G401 (cell line): ENCODE measurements at places on chromosomes 11 and 22. TPM values are rescaled to one million over a fixed set of nuclear protein-coding genes. Genes with fewer than 3 reads are reported as not detected.

GRCh38 chr11:6642957-6643356 is 12.7 kb downstream of the DCHS1 start:
- no peak for DNase-seq

UFD1 gene
- total RNA-seq, result 74.1 and 84.8 TPM in 2 replicates

DNA sequence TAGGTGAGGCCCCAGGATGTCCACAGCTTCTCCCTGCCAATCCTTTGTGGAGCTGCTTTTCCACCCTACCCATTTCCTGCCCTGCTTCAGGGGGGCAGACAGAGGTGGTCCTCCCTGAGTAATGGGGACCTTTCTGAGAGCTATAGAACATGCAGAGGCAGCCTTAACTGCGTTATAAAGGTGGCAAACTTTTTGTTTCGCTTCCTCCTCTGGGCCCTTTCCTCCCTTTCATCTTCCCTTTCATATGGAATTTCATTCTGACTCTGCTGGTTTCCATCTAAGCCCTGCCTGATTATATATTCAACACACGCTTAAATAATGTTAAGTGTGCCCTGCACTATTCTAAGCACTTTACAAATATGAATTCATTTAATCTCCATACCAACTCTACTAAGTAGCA is 169.3 kb upstream of the E2F8 start:
- DNase-seq, result no peak

DNA sequence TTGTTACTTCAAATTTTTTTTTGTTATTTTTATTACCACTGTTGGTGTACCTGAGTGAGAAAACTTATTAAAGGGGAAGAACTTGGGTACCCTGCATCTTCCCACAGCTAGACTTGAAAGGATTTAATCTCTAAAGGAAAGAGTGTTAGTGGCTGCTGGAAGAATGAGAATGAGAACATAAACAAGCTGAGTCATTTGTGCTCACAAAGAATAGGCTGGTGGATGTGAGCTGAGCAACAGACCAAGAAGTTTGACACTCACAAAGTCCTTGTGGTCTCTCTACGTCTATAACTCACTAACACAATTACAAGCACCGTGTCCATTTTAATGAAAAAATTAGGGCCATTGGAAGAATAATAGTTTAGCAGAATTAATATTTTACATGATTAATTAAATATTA is 217.6 kb upstream of the ANO5 start:
- DNase-seq, result no peak

DNA sequence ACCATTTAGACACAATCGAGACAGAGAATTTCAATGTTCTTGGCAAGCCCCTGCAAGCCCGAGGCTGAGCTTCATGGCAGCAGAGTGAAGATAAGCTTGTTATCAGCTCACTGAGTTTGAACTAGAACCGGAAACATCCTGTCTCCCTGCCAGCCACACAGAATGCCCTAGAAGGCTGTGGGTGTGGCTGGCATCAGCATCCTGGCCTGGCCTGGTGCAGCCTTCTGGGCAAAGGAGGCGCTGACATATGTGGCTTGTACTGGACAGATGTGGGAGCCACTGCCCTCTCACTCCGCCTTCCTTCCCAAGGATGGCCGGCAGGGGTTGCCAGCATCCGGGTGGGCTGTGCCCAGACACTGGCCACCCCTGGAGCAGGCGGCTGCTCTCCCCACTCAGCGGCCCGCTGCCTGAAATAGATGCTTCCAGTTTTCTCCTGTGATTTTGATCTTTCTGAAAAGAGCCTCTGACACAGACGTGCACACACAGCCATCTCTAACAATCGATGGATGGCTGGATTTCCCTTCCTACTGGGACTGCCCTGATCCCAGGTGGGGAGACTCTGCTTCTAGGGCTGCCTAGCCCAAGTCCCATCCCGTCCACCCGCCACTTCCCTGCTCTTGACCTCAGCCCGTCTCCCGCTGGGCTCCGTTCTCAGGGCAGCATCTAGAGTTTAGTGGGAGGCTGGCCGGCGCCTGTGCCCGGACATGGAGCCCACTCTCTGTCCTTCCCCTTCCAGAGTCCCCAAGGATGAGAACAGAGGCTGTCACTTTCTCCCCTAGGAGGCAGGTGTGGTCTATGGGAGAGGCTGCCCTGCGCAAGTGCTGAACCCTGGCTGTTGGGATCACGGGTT is 149.7 kb downstream of the CTTN start:
- DNase-seq, result no peak

- no peak for DNase-seq
Observed at GRCh38 chr11:124817036-124817435, 16.8 kb upstream of the MSANTD2 start.

DNA sequence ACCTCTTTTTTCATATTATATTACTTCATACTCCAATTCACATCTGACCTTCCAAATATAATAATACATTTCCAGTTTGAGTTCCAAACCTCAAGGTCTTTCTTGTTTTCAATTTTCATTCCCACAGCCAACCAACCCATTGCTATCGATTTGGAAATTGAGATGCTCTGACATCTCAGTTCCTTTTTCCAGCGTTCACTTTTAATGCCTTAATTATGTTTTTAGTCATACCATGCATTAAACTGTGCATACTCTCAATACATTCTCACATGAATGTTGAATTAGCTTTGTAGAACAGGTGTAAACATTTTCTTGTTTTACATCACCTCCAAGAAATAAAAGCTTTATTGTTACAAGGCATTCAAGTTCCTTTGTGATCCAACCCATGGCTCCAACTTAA is 294.2 kb upstream of the ANO3 start:
- DNase-seq, result no peak

PNPLA5 gene
- not detected in 2 replicates for total RNA-seq

DNA sequence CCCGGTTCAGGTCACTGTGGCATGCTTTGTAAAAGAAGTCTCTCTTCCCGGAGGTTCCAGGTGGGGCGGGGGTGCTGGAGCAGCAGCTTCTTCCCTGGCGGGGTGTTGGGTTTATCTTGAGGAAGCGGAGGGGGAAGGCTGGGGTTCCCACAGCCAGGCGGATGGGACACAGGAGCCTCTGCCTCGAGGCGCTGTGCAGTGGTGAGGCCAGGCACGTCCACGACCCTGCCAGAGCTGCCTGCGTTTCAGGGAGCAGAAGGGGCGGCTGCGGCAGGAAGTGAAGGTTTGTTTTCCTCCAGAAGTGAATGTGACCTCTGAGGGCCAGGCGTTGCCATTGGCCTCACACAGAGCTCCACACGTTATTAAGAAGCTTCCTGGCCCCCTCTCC is 20.1 kb upstream of the ADORA2A start:
- DNase-seq, result no peak

GRCh38 chr11:44589301-44589700 is 23.8 kb downstream of the CD82 start:
- no peak for DNase-seq

GRCh38 chr11:77009533-77010160 is 24.6 kb upstream of the B3GNT6 start:
- DNase-seq, result no peak

- no peak for DNase-seq
Observed at GRCh38 chr22:33472462-33473344, 414.5 kb upstream of the SYN3 start.

DNA sequence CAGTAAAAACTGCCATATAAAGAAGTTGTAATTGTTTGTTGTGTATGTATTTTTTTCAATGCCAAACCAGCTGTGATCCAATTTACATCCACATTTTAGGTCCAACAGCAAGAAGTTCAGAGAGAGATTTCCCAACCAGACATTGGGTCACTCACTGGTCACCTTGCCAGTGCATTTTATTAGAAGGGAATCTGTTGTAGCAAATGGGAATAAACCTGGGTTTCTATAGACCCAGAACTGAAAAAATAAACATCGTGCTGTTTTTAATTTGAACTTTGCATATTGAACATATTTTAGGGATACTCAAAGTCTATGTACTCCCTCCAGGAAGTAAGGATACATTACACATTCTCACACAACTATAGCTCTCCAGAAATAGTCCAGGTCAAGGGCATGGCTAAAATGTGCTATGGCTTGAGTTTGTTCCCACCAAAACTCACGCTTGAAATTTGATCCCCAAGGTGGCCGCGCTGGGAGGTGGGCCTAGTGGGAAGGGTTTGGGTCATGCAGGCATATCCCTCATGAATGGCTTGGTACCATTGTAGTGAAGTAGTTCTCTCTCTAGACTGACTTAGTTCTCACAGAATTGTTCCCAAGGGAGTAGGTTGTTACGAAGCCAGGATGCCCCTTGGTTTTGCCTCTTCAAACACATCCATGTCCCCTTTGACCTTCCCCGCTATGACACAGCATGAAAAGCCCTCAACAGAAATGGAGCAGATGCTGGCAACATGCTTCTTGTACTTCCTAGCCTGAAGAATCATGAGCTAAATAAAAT is 90.9 kb downstream of the RRAS2 start:
- DNase-seq, result no peak

GGTLC2 gene
- not detected in 2 replicates for total RNA-seq

PRRG4 gene
- under 0.01 and 0.51 TPM in 2 replicates for total RNA-seq

DNA sequence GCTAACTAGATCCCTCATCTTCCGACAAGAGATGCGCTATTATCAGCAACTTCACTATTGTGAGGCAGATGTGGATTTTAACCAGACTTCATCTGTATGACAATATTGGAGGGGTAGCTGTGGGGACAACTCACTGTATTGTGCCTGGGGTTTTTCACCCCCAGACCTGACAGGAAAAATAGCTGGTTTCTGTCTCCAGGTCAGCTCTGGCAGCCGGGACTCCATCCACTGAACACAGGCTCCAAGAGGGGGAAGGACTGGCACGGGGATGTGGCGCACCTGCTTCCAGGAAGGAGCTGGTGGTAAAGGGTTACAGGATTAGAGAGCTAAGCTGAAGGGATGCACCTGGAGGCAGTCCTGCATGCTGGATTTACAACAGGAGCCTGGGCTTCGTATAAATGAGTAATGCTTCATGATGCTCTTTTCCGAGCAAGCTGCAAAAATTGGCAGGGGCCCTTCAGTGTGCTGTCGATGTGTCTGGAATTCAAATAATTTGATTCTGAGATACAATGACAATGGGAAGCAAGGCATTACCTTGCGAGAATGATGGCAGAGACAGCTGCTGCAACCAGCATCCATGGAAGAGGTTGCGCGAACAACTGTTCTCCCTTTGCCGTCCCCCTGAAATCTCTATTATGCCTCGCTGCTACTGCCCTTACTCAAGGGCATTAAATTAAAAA is 49.5 kb downstream of the LMO2 start:
- no peak for DNase-seq

- DNase-seq, result peak; percentile 19
Observed at GRCh38 chr11:1837171-1838076, 1.4 kb upstream of the TNNI2 start.

DNA sequence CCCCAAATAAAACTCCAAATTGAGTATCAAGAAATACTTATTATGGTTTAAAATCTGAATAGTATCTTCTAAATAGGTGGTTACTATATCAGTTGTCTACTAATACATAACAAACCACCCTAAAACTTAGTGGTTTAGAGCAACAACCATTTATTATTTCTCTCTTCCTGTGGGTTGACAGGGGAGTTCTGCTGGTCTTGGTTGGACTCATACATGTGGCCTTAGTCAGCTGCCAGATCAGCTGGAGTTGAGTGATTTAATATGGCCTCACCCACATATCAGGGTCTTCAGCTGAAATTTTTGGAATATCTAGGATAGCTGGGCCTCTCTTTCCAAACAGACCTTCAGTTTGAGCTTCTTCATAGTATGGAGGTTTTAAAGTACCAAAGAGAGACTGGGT is 34.5 kb downstream of the C11orf65 start:
- DNase-seq, result no peak

DNA sequence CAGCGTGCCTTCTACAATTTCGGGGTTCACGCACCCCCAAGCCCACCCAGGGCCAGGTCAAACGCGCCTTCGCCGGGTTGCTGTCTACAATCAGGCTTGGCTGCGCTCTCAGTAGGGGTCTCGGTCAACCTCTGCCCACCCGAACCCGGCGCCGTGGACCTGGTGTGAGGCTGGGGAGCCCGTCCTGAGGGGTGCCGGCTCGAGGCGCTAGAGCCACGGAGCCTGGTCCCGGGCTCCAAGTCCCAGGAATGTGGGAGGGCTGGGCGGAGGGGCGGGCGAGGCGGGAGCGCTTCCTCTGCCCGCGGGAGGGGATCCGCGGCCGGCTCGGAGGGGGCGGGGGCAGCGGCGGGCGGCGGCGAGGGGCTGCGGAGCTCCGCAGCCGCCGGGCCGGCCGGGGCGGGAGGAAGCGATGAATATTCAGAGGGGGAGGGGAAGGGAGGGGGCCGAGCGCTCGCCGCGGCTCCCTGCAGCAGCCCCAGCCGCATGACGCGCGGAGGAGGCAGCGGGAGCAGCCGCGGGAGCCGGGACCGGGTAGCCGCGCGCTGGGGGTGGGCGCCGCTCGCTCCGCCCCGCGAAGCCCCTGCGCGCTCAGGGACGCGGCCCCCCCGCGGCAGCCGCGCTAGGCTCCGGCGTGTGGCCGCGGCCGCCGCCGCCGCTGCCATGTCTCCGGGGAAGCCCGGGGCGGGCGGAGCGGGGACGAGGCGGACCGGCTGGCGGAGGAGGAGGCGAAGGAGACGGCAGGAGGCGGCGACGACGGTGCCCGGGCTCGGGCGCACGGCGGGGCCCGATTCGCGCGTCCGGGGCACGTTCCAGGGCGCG is at the start of gene PTPRJ:
Gene PTPRJ, plus strand, starts transcription at position 472 of the 819 bp plus-strand sequence. CDS start 354 bp downstream, outside the sequence.
- peak; percentile 31 for DNase-seq
